ENCODE measurements at places on chromosomes 6 and 20. TPM values are rescaled to one million over a fixed set of nuclear protein-coding genes. Genes with fewer than 3 reads are reported as not detected.

DNA sequence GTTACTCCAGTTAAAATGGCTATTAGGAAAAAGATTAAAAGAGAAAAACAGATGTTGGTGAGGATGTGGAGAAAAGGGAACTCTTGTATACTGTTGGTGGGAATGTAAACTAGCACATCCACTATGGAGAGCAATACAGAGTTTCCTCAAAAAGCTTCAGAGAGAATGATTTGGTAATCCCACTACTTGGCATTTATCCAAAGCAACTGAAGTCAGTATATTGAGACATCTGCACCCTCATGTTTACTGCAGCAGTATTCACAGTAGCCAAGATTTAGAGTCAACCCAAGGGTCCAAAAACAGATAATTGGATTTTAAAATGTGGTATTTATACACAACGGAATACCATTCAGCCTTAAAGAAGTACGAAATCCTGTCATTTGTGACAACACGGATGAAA is 469.5 kb downstream of the QKI start:
- no peaks in the 10 kb centered on the region for H3K27me3 ChIP-seq
- H3K27ac ChIP-seq = no peak overlapping the region
- no peaks in the 10 kb centered on the region for H3K36me3 ChIP-seq
- H3K4me3 ChIP-seq = no peak overlapping the region

GRCh38 chr20:35302421-35303335 is 10.5 kb upstream of the FAM83C start:
- H3K27me3 ChIP-seq = no peaks in the 10 kb centered on the region
- no peak overlapping the region for H3K27ac ChIP-seq
- H3K4me1 ChIP-seq = no peaks in the 10 kb centered on the region
- peaks cover 12% of the 10 kb centered on the region for H3K36me3 ChIP-seq
- no peak overlapping the region for H3K4me3 ChIP-seq

DNA sequence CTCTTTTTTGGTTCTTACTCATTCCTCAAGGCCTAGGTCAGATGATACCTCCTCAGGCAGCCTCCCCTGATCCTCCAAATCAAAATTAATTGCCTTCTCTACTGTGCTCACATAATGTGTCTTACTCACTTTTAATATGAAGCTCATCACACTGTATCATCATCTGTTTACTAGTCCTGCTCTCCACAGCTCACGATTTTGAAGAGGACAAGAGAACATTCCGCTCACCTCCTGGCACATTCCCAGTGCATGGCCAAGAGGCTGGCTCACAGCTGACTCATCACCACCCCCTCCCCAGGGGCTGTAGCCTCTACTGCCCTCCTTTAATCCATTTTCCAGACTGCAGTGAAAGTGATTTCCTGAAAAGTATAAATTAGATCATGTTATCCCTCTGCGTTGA is 133.1 kb downstream of the ALDH8A1 start:
- no peak for DNase-seq
- no peaks in the 10 kb centered on the region for H3K27me3 ChIP-seq
- no peak overlapping the region for H3K27ac ChIP-seq
- H3K4me1 ChIP-seq = no peaks in the 10 kb centered on the region
- H3K36me3 ChIP-seq = no peaks in the 10 kb centered on the region

GRCh38 chr6:132962936-132963868 is 148.8 kb downstream of the RPS12 start:
- H3K36me3 ChIP-seq = no peaks in the 10 kb centered on the region
- no peak overlapping the region for H3K4me3 ChIP-seq

DNA sequence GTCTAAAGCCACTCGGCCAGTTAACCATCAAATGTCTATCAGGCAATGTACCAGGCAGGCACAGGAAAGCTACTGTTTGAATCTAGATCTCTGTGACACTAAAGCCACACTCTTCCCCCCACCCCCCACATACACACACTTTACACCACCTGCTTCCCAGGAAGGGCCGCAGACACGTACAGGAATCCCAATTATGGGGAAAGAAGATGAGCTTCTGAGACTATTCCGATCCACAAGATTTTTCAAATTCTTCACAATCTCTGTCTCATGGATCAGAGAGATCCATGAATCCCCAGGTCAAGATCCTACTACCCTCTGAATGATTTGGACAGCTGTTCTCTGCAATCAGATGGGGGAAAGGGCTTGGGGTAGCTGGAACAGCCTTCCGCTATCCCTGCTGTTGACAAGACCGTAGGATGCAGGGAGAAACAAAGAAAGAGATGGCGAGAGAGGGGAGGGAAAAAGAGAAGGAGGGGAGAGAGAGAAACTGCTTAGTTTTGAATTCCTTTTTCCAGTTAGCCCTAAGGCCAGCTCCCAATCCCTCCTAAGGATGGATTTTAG is 25.4 kb upstream of the RIMS4 start:
- DNase-seq = no peak
- H3K27me3 ChIP-seq = no peaks in the 10 kb centered on the region
- H3K36me3 ChIP-seq = no peaks in the 10 kb centered on the region
- H3K27ac ChIP-seq = no peak overlapping the region

DNA sequence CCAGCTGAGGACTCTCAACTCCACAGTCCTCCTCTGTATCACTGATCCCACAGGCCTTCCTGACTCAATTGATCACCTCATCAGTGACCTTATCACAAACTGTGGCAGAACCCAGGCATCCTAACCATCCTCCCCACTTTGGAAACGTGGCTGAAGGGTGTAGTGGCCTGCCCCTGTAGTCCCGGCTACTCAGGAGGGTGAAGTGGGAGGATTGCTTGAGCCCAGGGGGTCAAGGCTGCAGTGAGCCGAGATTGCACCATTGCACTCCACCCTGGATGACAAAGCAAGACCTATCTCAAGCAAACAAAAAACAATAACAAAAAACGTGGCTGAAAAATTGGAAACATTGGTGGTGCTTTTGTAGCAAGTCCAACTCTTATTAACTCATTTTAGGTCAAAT is 203.4 kb upstream of the ZNF217 start:
- no peak for DNase-seq
- no peaks in the 10 kb centered on the region for H3K36me3 ChIP-seq
- no peak overlapping the region for H3K27ac ChIP-seq
- no peaks in the 10 kb centered on the region for H3K27me3 ChIP-seq
- no peaks in the 10 kb centered on the region for H3K4me1 ChIP-seq
- H3K4me3 ChIP-seq = no peak overlapping the region

DNA sequence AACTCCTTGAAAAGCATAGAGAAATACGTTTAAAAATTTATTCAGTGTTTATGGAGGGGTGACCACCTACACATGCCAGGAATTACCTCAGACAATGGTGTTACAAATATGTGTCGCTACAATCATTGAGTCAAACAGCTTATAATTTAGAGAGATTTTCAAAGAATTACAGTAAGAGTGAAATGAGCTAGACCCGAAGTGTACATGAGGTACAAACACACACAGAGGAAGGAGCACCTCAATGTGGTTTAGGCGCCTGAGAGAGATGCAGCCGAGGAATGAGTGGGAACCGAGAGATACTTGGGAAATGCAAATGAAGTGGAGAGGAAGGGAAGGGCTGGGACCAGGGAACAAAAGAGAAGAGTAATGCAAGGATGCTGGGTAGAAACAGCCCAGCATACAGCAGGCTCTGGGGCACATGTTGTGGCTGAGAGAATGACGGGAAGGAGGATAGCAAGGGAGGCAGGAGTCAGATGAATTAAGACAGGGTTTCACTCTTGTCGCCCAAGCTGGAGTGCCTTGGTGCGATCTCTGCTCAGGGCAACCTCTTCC is 15.5 kb downstream of the EEF1E1 start:
- no peaks in the 10 kb centered on the region for H3K27me3 ChIP-seq
- peaks cover 3% of the 10 kb centered on the region for H3K36me3 ChIP-seq
- H3K4me3 ChIP-seq = no peak overlapping the region
- no peaks in the 10 kb centered on the region for H3K4me1 ChIP-seq

DNA sequence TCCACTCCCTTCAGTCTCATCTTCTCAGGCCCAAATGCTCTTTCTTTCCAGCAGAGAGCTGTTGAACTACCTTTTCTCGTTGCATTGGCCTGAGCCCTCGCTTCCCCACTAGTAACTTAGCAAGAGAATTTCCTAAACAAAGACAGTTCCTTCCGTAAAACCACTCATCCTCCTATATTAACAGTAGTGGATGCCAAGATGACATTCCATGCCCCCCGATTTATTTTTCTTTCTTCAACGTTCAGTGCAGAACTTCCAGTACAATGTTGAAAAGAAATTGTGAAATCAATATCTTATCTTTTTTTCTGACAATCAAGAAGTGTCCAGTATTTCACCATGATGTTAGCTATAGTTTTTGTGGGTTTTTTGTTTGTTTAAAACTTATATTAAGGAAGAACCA is 45.8 kb downstream of the SOX4 start:
- no peak for DNase-seq
- H3K4me3 ChIP-seq = no peak overlapping the region
- H3K27me3 ChIP-seq = no peaks in the 10 kb centered on the region
- no peaks in the 10 kb centered on the region for H3K4me1 ChIP-seq

- peaks cover 6% of the 10 kb centered on the region for H3K4me1 ChIP-seq
- no peaks in the 10 kb centered on the region for H3K27me3 ChIP-seq
- no peak for DNase-seq
- peak overlapping the region; percentile 94 for H3K27ac ChIP-seq
Measured at GRCh38 chr20:34703424-34704176, 544 bp upstream of the TP53INP2 start.

GRCh38 chr6:105995391-105995865 is 90.7 kb upstream of the PRDM1 start:
- no peak overlapping the region for H3K27ac ChIP-seq
- no peaks in the 10 kb centered on the region for H3K27me3 ChIP-seq
- peak overlapping the region; percentile 75 for H3K4me3 ChIP-seq
- H3K36me3 ChIP-seq = no peaks in the 10 kb centered on the region

- no peak for DNase-seq
- no peaks in the 10 kb centered on the region for H3K27me3 ChIP-seq
- no peak overlapping the region for H3K4me3 ChIP-seq
- H3K27ac ChIP-seq = peak overlapping the region; percentile 77
Measured at GRCh38 chr20:18465536-18466200, 1.2 kb downstream of the DZANK1 start.

GRCh38 chr20:14716351-14716801 is 379.0 kb upstream of the FLRT3 start:
- H3K27me3 ChIP-seq = no peaks in the 10 kb centered on the region
- no peak for DNase-seq
- H3K4me3 ChIP-seq = no peak overlapping the region
- no peaks in the 10 kb centered on the region for H3K36me3 ChIP-seq

DNA sequence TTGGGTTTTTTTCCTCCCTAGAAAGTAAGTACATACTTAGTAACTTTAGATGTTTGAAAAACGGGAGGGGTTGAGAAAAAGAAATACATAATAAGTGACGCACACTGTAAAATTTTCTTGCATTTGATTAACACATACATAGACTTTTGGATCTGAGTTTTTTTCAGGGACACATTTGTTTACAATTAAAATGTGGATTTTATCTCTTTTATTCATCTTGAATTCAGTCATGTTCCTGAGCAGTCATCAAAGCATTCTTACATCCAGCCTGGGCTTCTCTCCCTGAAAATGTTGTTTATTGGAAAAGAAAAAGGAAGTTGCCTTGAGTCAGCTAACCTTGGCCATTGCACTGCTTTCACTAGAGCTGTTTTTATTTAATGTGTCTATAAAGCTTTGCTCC is 8.7 kb upstream of the RPP40 start:
- no peaks in the 10 kb centered on the region for H3K36me3 ChIP-seq
- no peaks in the 10 kb centered on the region for H3K4me1 ChIP-seq
- no peak for DNase-seq
- H3K4me3 ChIP-seq = no peak overlapping the region
- no peak overlapping the region for H3K27ac ChIP-seq

DNA sequence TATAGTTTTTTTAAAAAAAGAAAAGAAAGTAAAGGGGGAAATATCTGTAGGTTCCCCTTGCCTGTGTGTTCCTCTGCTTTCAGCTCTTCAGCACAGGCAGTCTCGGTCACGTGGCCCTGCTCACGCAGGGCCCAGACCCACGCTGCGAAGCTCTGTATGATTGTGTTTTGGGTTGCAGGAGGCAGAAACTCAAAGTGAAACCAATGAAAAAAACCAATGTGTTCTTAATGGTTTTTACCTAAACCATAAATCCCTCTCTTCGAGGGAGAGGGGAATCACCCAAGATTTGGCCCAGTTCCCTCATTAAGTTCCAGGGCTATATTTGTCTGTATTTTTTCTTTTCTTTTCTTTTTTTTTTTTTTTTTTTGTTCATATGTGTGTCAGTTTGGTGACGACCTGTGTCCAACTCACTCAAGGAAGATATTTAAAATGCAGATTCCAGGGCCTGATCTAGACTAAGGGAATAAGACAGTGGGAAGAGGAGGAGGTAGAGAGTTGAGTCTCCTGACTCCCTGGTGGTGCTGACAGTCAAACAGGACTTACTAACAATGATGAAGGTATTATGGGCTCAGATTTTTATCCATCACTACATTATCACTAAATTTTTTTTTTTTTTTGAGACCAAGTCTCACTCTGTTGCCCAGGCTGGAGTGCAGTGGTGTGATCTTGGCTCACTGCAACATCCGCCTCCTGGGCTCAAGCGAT is 33.8 kb upstream of the RREB1 start:
- DNase-seq = no peak
- peak overlapping the region; percentile 44 for H3K27ac ChIP-seq
- peak overlapping the region; percentile 2 for H3K4me3 ChIP-seq
- no peaks in the 10 kb centered on the region for H3K4me1 ChIP-seq
- H3K36me3 ChIP-seq = no peaks in the 10 kb centered on the region
- no peaks in the 10 kb centered on the region for H3K27me3 ChIP-seq

GRCh38 chr6:21099338-21100314 is 493.9 kb upstream of the SOX4 start:
- H3K27ac ChIP-seq = no peak overlapping the region
- no peak overlapping the region for H3K4me3 ChIP-seq
- H3K4me1 ChIP-seq = no peaks in the 10 kb centered on the region

DNA sequence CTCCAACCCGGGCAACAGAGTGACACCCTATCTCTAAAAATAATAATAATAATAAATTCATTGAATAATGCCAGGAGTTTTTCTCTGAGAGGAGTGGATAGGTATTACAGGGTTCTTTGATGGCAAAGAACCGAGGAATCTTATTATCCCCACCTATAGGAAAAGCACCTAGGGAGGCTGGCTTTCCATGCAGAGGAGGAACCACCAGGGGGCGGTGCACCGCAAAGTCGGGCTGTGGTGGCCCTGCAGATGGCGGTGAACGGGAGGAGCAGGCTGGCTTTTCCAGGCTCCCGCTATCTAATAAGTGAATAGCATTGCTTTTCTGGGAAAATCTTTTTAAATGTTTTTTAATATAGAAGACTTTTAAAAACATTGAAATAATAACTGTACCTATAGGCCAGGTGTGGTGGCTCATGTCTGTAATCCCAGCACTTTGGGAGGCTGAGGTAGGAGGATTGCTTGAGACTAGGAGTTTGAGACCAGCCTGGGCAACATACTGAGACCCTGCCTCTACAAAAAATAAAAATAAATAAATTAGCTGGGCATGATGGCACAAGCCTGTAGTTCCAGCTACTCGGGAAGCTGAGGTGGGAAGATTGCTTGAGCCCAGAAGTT is 864.2 kb downstream of the KIF16B start:
- no peak overlapping the region for H3K4me3 ChIP-seq
- DNase-seq = peak; percentile 42
- H3K27me3 ChIP-seq = no peaks in the 10 kb centered on the region
- no peaks in the 10 kb centered on the region for H3K36me3 ChIP-seq
- H3K4me1 ChIP-seq = no peaks in the 10 kb centered on the region

Gene NHLRC1
- total RNA-seq = 0.18 TPM

Gene ISM1
- 2.3 TPM for total RNA-seq

Gene BAG2
- 4.3 TPM for total RNA-seq

Gene RAMACL
- total RNA-seq = 1.2 TPM

Gene MAP7
- 0.16 TPM for total RNA-seq

Gene CLVS2
- total RNA-seq = not detected

Gene BFSP1
- not detected for total RNA-seq

Gene COL10A1
- not detected for total RNA-seq

Gene THBS2
- not detected for total RNA-seq

Gene SH3BGRL2
- total RNA-seq = 1.8 TPM

All from naive thymus-derived CD4-positive, alpha-beta T cell (primary cell).